A172 (cell line): ENCODE measurements at places on chromosomes 6 and 20. TPM values are rescaled to one million over a fixed set of nuclear protein-coding genes. Genes with fewer than 3 reads are reported as not detected.

Gene ADGRF4
- 1.5 and 1.7 TPM in 2 replicates for total RNA-seq

- no peak for DNase-seq
Observed at GRCh38 chr20:24684421-24684871, 215.0 kb downstream of the SYNDIG1 start.

DNA sequence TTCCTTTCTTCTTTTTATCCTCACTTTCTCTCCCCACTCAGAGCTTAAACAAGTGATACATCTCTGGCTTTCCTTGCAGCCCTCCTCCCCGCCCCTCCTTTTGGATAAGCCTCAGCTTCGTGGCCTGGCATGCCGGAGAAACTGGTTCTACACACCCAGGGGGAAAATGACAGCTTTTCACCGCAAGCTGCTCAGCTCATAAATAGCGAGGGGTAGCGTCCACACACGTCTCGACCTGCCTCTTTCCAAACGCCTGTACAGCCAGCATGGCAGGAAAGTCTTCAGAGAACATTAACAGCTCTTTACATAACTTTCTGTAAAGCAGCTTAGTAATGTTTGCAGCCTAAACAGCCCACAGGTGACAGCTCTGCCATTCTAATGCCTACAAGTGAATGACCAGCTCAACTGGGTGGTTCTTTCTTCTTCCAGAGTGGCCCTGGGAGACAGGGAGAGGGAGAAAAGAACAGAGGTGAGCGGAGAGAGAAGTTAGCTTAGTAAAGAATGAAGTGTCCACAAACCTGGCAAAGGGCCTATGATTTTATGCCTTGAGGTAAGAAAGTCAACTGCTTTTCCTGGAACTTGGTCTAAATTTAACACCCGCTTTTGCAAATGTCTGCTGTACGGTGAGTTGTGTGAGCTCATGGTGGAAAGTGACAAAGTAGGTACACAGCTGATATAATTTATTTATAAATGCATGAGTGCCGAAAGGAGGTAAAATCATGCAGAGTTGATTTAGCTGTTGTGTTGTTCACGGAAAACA, 251.5 kb downstream of the TFAP2A start:
- DNase-seq: no peak

Gene ULBP3
- 2.1 and 3.3 TPM in 2 replicates for total RNA-seq

Gene POU3F2
- total RNA-seq: 0.91 and 0.93 TPM in 2 replicates

DNA sequence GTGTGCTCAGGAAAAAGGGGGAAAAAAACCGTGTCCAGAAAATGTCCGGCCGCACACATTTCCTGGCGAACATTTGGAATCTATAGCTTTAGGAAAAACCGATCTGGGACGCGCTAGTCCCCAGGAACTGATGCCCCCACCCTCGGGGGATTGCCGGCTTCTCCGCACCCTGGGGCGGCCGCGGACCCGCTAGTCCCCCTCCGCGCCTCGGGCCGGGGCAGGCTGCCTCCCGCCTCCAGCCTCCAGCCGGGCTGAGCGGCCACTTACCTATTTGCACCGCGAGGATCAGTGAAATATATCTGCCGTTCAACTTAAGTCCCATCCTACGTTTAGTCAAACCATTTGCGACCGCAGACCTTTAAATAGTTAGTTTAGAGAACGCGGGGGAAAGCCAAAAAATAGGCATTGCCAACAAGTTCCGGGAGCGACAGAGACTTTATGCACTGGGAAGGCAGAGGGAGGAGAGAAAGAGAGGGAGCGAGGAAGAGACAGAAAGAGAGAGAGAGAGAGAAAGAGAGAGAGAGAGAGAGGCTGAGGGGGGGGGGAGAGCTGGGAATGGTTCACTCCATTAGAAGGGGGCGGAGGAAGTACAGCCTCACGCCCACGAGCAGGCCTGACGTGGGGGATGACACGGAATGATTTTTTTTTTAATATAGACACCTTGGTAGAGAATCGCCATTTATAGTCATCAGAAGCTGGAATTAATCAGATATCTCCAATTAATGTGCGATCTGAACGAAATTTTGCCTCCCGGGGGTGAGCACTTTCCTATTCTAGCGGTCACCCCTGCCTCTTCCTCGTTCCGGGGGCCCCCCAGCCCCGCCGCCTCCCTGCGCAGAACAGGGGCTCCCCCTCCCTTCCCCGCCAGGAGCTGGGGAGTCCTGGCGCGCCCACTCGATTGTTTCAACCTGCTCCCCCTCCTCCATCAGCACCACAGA, at the start of gene NRN1:
Gene NRN1, minus strand, starts transcription at position 498 of the 938 bp plus-strand sequence. Its CDS starts 176 bp downstream, at position 322.
- peak; percentile 31 for DNase-seq

GRCh38 chr6:102501615-102502014, 1108.1 kb downstream of the GRIK2 start:
- DNase-seq: no peak

- DNase-seq: no peak
Observed at GRCh38 chr6:137206577-137206976, 12.6 kb downstream of the IFNGR1 start.

DNA sequence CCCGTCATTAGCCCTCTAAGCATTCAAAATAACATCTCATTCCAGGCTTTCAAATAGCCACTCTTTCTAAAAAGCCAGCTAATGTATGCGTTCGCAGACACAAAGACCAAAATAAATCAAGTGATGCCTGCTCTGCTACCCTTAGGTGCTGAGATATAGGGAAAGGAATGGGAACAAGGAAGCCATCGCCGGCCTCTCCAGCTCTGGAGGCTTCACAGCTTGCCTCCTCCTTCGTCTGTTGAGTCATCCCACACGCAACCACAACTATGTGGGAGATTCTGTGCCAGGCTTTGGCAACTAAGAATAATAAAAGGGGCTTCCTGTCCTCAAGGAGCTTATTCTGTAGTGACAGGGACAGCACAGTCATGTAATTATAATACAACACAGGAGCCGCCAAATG, 27.3 kb upstream of the SLC22A23 start:
- DNase-seq: peak; percentile 71

DNA sequence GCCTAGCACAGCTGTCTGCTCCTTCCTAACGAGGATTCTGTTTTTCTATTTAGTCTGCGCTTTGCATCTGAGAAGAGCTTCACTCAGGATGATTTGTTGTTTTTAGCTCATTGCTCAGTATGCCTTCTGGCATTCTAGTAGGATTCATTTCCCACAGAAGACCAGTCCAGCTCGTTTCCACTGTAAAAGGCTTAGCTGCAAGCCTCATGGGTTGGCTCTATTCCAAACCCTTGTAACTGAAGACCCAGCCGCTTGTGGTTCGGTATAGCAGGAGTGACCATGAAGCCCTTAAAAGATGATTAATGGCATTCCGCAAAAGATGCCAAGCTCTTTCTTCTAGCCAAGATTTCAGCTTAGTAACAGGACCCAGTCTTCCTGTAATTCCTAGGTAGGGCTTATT, 7.2 kb downstream of the ADGRF1 start:
- DNase-seq: peak; percentile 84

GRCh38 chr6:11101417-11101816, 7.8 kb downstream of the SMIM13 start:
- no peak for DNase-seq

- no peak for DNase-seq
Observed at GRCh38 chr20:32822225-32822624, 2.5 kb downstream of the MAPRE1 start.

Gene GINS1
- total RNA-seq: 42.6 and 48.4 TPM in 2 replicates

Gene HSPA1L
- total RNA-seq: 1.4 and 3.0 TPM in 2 replicates

DNA sequence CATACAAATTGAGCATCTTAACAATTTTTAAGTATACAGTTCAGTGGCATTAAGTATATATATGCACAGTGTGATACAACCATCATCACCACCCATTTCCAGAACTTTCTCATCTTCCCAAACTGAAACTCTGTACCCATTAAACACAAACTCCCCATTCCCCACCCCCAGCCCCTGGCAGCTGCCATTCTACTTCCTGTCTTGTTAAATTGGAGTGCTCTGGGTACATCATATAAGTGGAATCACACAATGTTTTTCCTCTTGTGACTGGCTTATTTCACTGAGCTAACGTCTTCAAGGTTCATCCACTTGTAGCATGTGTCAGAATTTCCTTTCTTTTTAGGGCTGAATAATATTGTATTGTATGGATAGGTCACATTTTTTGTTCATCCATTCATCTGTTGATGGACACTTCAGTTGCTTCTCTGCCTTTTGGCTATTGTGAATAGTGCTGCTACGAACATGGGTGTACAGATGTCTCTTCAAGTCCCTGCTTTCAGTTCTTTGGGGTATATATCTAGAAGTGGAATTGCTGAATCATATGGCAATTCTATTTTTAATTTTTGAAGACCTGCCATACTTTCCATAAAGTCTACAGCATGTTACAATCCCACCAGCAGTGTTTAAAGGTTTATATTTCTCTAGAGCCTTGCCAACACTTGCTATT, 19.6 kb upstream of the RREB1 start:
- no peak for DNase-seq

Gene HLA-DMA
- total RNA-seq: 0.78 and 1.2 TPM in 2 replicates

GRCh38 chr20:22374066-22374465, 210.3 kb downstream of the FOXA2 start:
- no peak for DNase-seq

Gene RNF114
- 133 and 179 TPM in 2 replicates for total RNA-seq
